ENCODE measurements at places on chromosomes 3 and 15.
A peak's percentile ranks its signal among the peaks of the same experiment; 100 is the strongest.

DNA sequence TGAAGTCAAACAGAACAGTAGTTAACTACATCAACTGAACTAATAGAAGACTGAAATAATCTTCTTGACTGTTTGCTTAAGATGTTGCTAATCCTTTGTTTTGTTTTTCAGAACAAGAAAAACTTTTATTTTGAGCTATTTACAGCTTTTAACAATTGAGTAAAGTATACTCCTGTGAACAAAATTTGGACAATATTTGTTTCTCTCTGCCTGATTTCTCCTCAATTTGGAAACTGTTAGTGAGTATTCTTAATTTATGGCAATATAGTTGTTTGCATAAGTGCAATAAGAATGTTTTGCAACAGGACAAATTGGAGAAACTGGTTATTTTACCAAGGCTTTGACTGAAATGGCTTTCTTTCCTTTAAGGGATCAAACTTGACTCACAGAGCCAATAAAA, 36.5 kb upstream of the ENTPD3 start:
- ATAC-seq, result no peak

DNA sequence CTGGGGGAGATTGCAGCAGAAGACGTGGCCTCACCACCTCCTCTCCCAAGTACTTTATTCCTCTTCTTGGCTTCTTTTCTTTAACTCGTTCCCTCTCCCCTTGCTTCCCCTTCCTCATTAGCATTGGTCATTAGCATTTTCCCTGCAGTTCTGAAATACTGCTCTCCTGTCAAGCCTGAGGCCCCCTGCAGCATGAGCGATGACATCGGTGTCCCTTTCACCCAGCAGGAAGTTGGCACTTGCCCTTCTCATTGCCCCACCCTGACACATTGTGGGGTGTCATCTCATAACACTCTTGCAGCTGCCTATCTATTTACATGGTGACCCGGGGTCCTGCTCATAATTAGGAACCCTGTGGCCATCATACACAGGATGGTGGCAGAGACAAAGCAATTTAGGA, 167.1 kb downstream of the ARRDC4 start:
- no peak for ATAC-seq

DNA sequence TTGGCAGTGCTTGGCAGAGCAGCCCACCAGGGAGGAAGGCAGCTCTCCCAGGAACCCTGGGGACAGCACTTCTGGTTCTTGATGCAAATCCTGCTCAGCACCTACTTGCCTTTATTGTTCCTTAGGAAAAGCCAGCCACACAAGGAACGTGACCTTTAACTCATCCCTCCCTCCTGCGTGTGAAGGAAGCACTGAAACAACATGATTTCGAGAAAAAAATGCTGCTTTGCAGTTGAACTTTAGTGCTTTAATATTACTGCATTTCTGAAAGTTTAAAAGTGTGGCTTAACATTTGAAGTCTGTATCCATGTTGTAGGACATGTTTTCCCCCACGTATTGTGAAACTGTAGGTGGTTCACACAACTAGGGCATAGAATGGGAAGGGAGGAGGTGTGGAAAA, 50.4 kb upstream of the CTNNB1 start:
- no peak for ATAC-seq

GRCh38 chr3:110932567-110932966, 139.0 kb upstream of the NECTIN3 start:
- ATAC-seq, result no peak

DNA sequence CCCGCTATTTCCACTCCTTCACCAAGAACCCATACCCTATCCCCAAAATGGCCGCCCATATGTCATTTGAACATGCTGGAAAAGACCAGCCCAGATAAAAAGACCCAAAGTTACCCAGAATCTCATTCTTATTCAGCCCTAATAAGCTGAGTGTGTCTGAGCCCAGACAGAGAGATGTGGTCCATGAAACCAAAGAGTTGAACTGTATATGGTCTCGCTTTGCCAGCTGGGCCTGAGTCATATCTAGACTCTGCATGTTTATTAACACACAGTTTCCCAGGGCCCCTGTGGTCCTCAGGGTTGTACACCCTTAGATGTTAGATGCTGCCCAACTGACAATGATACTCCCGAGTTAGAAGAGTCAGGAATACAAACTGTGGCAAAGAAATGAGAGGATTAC, 201.9 kb upstream of the STRIT1 start:
- peak; percentile 43 for ATAC-seq

DNA sequence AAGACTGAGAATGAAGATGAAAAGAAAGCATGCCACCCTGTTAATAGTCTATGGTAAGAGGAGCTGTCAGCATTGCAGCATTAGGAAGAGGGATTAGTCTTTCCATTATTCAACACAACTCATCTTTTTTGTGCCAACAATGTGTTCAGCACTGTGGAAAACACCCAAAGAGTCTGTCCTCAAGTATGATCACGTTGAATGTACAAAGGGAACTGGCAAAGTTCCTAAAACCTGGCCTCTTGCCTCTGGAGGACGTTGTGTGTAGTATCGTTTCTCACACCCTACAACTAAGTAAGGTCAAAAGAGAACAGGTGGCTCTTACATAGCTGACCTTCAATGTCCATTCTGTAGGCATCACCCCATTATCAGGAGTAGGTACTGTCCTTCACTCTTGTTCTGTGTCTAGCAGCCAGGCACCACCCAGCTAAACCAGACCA, 147.9 kb upstream of the THBS1 start:
- no peak for ATAC-seq

DNA sequence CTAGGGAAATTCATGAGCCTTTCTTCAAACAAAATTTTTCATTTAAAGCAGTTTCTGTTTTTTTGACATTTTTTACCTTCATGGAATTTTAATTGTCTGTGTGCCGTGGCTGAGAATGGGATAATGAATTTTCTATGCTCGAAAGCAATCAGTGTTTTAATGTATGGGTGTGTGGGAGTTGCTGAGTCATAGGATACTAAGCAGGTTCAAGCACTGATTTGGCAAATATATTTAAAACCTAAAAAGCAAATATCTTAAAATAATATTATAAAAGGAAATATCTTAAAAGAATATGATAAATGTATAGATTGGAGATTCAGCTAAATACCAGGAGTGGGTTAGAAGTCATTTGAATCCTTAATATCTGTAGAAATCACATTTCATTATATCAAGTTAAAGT, 173.6 kb upstream of the LRRFIP2 start:
- ATAC-seq, result no peak

DNA sequence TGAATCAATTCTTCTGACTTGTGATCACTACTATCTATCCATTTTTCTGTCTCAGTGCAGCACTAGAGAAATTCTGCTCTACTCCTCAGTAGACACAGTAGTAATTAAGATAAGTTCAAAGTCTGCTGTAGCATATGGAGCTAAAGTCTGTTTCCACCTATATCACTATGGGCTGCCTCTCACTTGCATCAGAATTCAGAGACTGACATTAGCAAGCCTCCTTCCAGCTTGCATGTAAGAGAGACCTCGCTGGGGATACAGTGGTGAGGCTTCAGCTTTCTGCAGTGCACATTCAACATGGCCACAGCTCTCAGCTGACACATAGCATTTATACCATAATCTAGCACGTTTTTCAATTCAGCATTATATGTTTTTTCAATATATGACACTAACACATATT, 217.0 kb downstream of the PLOD2 start:
- ATAC-seq, result no peak

DNA sequence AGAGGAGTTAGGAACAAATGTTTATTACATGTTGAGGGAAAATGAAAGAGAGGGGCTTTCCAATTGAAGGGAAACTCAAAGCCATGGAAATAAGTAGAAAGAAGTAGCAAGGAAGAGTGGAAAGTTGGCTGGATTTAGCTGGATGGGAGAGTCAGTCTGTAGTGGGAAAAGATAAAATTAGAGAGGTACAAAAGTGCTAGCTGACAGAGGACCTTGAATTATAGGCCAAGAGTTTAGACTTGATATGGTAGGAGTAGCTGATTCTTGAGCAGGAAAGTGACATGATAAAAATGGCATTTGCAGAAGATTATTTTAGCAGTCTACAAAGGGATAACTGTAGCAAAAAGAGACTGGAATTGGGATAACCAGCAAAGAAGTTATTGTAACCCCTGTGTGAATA, 425.8 kb downstream of the ROBO1 start:
- ATAC-seq, result no peak

- ATAC-seq, result no peak
These were observed 567 bp downstream of the TICRR start for GRCh38 chr15:89575656-89576416.

DNA sequence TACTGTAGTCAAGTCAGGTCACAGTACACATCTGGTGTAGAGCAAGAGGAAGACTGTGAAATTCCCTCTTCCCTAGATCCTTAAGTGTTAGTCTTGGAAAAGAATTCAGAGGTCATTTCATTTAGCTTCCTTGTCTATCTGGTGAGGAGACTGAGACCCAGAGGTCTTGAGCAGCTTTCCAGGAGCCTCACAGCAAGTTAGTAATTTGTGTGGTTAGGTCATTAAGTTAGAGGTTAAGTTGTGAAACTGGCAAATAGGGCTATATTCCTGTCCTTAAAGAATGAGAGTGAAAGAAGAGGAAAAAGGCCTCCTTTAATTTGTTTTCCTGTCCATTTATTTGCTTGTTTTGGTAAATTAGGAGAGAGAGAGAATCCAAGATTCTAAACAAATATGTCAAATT, 9.0 kb downstream of the PODXL2 start:
- no peak for ATAC-seq

GRCh38 chr15:48928877-48929538, 34.7 kb downstream of the SHC4 start:
- peak; percentile 70 for ATAC-seq

DNA sequence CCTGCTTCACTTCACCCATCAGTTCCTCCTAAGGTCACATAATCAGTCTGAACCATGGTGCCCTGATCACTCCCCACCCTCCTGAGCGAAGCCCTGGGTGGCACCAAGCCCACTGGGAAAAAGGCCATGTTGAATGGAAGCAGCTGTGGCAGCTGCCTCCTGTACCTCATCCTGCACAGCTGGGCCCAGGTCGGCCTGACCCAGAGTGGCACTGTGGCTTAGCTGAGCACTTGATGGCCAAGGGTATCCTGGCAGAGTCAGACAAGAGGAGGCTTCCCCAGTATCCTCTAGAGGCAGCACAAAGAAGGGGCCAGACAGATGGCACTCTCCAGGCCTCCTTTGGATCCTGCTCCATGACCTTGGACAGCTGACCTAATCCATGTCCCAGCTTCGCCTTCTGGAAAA, 68.4 kb downstream of the TLE3 start:
- ATAC-seq, result no peak

DNA sequence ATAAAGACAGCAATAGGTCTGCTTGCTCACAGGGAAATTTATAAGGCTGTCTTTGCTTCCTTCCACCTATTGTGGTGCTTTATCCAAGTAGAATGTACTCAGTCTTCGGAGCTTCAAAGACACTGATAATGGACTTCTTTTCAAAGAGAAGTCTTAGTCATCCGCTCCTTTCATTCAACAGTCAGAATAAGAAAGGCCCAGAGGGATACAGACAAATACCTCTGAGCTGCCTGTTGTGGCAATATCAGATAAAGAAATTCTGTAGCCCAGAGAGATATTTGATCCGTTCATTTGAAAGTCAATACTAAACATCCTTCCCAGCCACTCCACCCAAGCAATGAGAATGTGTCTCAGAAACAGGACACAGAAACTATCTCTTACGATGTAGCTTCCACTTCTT, 110.0 kb downstream of the FHIT start:
- ATAC-seq, result no peak
